ENCODE measurements at places on chromosomes 6 and 20. TPM values are rescaled to one million over a fixed set of nuclear protein-coding genes. Genes with fewer than 3 reads are reported as not detected.

DNA sequence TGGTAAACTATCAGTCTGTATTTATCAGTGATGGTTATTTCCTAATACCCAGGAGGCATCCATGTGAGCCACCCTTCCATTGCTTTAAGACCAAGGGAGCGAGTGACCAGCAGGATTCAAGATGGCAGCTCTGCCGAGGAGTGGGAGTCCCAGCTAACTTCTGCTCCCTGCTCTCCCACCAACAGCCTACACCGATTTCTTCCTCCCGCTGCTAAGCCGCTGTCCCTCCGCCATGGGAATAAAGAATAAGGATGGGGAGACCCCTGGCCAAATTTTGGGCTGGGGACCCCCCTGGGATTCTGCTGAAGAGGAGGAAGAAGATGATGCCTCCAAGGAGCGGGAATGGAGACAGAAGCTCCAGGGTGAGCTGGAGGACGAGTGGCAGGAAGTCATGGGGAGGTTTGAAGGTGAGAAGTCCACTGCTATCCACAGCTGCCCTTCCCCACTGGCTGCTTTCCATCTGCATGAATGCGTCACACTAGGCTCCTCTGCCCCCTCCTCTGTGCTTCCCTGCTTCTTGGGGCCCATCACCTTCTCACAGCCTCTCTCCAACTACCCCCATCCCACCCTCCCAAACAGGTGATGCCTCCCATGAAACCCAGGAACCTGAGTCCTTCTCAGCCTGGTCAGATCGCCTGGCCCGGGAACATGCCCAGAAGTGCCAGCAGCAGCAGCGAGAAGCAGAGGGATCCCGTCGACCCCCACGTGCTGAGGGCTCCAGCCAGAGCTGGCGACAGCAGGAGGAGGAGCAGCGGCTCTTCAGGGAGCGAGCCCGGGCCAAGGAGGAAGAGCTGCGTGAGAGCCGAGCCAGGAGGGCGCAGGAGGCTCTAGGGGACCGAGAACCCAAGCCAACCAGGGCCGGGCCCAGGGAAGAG, 10.3 kb downstream of the NFKBIL1 start:
- peaks cover 41% of the 10 kb centered on the region for H3K36me3 ChIP-seq
- H3K4me3 ChIP-seq: no peak overlapping the region
- H3K4me1 ChIP-seq: peaks cover 39% of the 10 kb centered on the region
- DNase-seq: no peak

DNA sequence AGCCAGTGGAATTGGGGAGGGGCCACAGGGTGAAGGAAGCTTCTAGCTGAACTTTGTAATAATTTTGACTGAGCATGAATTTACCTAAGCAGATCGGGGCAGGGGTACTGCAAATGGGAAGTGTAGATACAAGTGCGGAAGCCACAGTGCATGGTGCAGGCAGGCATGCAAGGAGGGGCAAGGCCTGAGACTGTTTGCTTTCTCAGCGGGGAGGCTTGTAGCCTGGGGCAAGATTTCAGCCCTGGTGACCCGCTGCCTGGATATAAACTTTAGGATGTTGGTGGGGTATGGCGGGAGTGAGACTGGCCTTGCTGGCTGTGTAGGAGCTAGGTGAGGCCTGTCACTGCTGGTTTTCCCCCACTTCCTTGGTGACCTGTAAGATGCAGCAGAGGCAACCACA, 266.4 kb upstream of the PREP start:
- H3K4me3 ChIP-seq: no peak overlapping the region
- DNase-seq: no peak
- no peaks in the 10 kb centered on the region for H3K27me3 ChIP-seq
- no peak overlapping the region for H3K27ac ChIP-seq

STMND1 gene
- not detected for total RNA-seq

DNA sequence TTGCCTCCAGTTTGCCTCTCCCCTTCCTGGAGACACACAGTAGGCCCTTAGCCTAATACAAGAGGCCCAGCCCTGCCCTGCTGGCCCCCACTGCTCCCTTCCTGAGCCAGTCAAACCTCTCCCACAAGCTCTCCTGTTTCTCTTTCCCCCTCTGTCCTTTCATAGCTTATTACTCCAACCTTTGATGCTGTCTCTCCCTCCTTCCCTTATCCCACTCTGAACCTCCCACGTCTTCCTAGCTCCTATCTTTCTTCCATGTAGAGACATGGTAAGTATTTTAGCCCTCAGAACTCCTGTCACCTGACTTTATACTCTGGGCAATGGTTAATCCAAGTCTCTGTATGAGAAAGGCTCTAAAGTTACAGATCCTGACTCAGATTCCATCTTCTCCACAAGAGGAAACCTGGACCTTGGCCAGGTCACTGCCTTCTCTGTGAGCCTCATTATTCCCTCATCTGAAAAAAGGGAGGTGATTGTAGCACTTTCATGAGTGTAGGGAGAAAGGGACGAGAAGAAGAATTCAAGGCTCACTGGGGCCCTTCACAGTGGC, 6.7 kb downstream of the TGIF2 start:
- DNase-seq: no peak
- no peak overlapping the region for H3K4me3 ChIP-seq
- H3K4me1 ChIP-seq: peaks cover 13% of the 10 kb centered on the region
- no peak overlapping the region for H3K27ac ChIP-seq
- H3K36me3 ChIP-seq: peaks cover 46% of the 10 kb centered on the region

DNA sequence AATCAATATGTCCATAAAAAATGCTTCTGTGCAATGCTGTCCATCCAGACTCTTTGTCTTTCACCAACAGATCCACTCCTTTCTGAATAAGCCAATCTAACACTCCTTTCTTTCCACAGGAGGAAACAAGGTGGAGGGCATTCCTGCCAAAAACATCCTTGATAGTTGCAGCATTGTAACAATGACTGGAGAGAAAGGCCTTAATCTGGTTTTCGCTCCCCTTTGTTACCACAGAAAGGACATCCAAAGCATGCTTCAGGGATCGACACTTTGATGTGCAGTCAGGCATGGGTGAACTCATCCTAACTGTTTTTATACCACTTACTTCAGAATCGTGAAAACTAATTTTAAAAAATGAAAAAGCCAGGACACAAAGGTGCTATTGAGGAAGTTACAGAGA, 7.4 kb downstream of the IBTK start:
- H3K4me1 ChIP-seq: no peaks in the 10 kb centered on the region
- no peaks in the 10 kb centered on the region for H3K27me3 ChIP-seq
- no peak overlapping the region for H3K4me3 ChIP-seq
- H3K36me3 ChIP-seq: peaks cover 2% of the 10 kb centered on the region

GRCh38 chr6:49633541-49633940, 3.1 kb downstream of the RHAG start:
- DNase-seq: no peak
- no peak overlapping the region for H3K27ac ChIP-seq
- H3K4me3 ChIP-seq: no peak overlapping the region
- no peaks in the 10 kb centered on the region for H3K4me1 ChIP-seq

- no peaks in the 10 kb centered on the region for H3K27me3 ChIP-seq
- peak within 1 kb of the TSS; percentile 64 for H3K4me3 ChIP-seq
- peak; percentile 93 for DNase-seq
- peaks cover 14% of the 10 kb centered on the region for H3K4me1 ChIP-seq
- H3K36me3 ChIP-seq: no peaks in the 10 kb centered on the region
These were observed at the start of gene PEX7 for GRCh38 chr6:136822376-136823127. TSS of gene PEX7 (plus strand) at chr6:136822592. CDS start at chr6:136822666, 74 bp downstream.

DNA sequence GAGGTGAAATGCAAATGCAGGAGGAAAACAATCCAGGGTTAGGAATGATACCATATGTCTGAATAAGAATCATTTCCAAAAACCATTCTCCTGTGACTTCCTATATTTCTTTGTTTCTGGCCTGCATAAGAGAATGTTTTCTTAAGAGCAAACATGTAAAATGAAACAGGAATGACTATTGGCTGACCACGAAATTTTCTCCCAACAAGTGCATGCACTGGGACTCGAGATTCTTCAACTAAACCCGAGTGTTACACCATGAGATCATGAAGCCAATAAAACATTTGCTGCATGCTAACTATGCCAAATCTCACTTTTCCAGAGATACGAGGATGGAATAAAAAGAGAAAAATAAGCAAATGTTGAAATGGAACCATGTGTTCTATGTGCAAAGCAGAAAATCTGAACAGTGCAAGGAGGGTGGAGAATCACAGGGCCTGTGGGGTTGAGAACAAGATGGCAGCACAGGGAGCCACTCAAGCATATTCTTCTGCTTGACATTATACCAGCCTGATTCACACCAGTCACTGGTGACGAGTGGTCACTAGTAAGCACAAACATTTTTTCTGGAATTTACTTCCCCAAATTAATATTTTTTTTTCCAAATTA, 212.2 kb upstream of the FOXA2 start:
- H3K27ac ChIP-seq: peak overlapping the region; percentile 48
- H3K36me3 ChIP-seq: no peaks in the 10 kb centered on the region
- no peak for DNase-seq
- peaks cover 26% of the 10 kb centered on the region for H3K4me1 ChIP-seq

IPCEF1 gene
- 0.93 TPM for total RNA-seq

DNA sequence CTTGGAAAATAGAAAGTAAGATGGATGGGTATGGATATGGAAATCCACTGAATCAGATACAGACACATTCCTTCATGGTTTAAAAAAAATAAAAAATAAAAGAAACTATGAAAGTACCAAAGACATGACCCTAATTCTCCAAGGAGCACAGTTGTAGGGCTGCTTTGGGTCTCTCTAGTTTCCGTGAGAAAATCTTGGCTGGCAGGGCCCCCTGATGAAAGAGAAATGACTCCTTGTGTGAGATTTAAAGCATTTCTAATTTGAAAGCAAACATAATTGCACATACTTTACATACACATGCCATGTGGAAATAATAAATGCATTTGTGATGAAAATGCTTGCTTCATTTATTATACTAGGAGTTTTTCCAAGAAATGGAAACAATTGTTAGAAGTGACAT, 593.9 kb upstream of the BTBD3 start:
- H3K27me3 ChIP-seq: no peaks in the 10 kb centered on the region
- no peak for DNase-seq
- H3K4me3 ChIP-seq: no peak overlapping the region
- H3K36me3 ChIP-seq: no peaks in the 10 kb centered on the region

DNA sequence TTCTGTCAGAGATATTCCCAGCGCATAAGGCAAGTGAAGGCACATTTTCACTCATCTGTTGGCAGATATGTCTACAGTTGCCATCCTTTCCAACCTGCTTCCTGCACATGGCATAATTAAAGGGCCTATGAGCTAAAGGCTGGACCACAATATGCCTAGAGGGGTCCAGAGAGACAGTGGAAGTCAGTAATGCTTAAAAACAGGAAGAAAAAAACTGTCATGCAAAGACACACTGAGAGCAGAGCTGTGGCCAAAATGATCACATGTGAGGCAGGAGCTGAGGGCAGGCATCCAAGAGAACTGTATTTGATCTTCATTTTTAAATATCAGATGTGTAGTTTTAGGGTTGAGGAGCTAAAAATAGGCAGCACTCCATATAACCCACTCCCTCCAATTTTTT, 125.0 kb upstream of the BACH2 start:
- H3K27me3 ChIP-seq: no peaks in the 10 kb centered on the region
- no peak overlapping the region for H3K27ac ChIP-seq
- no peaks in the 10 kb centered on the region for H3K36me3 ChIP-seq

DNA sequence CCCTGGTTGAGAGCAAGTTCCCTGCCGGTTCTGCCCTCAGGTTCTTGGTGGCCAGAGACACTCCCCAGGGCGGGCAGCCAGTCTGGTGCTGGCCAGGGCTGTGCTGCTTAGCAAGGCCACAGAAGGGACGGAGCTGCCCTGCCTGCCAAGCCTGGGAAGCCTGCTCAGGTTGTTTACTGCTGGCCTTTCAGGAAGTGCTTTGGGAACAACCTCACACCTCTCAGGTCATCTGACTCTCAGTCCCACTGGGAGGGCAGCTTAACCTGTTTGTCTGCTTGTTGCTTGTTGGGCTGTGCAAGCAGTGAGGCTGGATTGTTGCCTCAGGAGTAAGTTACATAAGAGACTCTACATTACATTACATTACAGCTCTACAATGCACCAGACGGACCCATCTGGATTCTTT, 75.8 kb upstream of the AFDN start:
- no peaks in the 10 kb centered on the region for H3K36me3 ChIP-seq
- no peaks in the 10 kb centered on the region for H3K4me1 ChIP-seq
- peak overlapping the region; percentile 9 for H3K27ac ChIP-seq
- no peak for DNase-seq

ARMH2 gene
- not detected for total RNA-seq

GRCh38 chr20:12849225-12849910, 159.4 kb upstream of the SPTLC3 start:
- no peaks in the 10 kb centered on the region for H3K4me1 ChIP-seq
- H3K27me3 ChIP-seq: no peaks in the 10 kb centered on the region
- H3K36me3 ChIP-seq: no peaks in the 10 kb centered on the region
- no peak overlapping the region for H3K4me3 ChIP-seq

DNA sequence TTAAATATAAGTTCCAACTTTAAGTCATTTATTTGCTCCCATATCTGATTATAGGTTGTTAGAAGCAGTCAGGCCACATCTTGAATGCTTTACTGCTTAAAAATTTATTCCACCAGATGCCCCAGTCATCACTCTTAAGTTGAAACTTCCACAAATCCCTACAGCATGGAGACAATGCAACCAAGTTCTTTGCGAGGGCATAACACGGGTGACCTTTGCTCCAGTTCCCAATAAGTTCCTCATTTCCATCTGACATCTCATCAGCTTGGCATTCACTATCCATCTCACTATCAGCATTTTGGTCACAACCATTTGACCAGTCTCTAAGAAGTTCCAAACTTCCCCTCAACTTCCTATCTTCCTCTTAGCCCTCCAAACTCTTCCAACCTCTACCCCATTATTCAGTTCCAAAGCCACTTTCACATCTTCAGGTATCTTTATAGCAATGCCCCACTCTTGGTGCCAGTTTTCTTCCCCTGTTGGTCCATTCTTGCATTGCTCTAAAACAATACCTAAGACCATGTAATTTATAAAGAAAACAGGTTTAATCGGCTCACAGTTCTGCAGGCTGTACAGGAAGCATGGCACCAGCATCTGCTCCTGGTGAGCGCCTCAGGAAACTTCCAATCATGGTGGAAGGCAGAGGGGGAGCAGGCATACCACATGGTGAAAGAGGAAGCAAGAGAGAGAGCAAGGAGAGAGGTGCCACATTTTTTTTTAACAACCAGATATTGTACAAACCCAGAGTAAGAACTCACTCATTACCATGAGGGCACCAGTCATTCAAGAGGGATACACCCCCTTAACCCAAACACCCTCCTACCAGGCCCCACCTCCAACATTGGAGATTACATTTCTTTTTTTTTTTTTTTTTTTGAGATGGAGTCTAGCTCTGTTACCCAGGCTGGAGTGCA, 15.9 kb upstream of the ITPR3 start:
- H3K4me1 ChIP-seq: no peaks in the 10 kb centered on the region
- no peaks in the 10 kb centered on the region for H3K27me3 ChIP-seq
- no peaks in the 10 kb centered on the region for H3K36me3 ChIP-seq
- no peak overlapping the region for H3K27ac ChIP-seq

LINC00237 gene
- total RNA-seq: not detected

DNA sequence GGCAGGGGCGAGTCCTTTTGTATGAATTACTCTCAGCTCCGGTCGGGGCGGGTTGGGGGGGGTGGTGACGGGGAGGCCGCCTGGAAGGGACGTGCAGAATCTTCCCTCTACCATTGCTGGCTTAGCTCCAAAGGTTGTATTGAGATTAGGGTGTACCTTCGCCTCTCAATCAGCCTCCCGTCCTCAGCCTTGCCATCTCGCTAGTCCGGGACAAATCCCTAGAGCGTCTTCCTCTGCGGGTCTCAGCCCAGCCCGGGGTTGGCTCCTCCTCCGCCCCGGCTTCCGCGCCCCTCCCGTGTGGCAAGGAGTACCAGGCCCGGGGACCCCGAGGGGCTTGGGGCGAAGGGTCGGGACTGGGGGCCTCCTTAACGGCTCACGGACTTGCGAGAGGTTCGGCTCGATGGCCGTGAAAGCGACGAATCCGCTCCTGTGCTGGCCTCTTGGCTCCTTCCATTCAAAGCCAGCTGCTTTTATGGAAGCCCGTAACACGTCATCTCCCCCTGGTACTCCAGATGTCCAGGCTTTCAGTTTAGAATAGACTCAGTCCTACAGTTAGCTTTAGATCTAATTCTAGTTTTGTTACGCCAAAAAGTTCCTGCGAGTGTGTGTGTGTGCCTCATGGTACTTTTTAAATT, 636 bp upstream of the EEF1A1 start:
- peaks cover 41% of the 10 kb centered on the region for H3K36me3 ChIP-seq
- H3K27ac ChIP-seq: peak overlapping the region; percentile 98
- no peaks in the 10 kb centered on the region for H3K27me3 ChIP-seq
- H3K4me3 ChIP-seq: peak overlapping the region; percentile 83
